Activated CD4-positive, CD25-positive, alpha-beta regulatory T cell treated with anti-CD3 and anti-CD28 coated beads, Interleukin-2, amount 50 U/mL, for 24 hours (primary cell): ENCODE measurements at places on chromosomes 7 and 10.

DNA sequence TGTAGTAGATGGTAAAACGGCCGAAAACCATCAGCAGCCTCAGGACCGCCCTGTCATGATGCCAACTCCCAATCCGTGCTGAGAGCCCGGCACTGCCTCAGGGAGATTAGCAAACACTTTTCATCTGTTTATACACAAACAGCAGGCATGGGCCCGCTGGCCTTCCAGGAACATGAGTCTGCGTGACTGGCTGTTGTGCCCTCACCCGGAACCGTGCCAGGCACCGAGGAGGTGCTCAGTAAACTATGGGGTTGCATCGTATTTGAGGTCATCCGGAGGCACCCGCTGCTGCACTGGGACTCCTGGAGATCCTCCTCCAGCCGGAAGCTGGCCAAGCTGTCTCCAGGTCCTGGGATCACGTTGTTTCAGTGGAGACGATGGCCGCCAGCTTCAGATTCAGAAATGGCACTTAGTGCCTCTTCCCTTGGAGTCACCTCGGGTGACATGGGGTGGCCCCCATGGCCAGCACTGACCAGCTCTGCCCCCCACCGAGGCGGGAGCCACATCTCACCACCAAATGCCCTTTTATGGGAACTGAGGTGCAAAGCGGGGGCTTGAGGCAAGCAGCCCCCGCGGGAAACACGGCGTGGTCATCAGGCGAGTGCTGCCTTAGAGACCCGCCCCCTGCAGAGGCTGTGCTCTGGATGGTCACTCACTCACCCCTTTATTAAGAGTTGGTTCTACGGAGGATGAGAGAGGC lies 585.9 kb downstream of the PTPRN2 start:
- ATAC-seq, result no peak

GRCh38 chr10:15743443-15743842 lies 23.7 kb upstream of the ITGA8 start:
- ATAC-seq, result no peak

DNA sequence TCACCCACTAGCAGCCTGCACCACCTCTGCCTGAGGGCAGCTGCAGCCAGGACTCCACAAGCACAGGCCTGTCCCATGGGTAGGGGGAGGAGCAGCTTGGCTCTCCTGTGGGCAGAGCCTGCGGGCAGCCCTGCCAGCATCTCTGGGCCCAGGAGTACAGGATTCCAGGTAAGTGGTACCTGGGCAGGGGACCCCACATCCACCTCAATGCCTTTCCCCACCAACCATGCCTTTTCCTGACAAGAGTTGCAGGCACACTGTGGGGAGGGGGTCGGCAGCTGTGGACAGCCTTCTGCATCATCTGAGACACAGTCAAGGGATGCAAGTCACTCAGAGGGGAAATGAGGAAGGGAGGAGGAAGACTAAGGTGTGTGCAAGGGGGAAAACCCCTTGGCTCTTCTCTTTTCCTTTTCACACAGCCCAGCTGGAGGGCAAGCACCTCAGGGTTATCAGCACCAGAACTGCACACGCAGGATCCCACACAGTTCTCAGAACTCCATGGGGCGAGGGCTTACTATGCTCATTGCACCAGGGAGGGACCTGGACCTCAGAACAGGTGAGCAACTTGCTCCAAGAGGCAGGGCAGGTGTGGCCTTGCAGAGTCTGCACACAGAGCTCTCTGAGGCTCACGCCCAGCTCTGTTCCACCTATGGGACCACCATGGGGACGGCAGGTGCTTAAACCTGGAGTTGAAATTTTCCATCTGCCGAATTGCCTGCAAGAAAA lies 16.5 kb upstream of the ANTXRL start:
- ATAC-seq, result no peak

DNA sequence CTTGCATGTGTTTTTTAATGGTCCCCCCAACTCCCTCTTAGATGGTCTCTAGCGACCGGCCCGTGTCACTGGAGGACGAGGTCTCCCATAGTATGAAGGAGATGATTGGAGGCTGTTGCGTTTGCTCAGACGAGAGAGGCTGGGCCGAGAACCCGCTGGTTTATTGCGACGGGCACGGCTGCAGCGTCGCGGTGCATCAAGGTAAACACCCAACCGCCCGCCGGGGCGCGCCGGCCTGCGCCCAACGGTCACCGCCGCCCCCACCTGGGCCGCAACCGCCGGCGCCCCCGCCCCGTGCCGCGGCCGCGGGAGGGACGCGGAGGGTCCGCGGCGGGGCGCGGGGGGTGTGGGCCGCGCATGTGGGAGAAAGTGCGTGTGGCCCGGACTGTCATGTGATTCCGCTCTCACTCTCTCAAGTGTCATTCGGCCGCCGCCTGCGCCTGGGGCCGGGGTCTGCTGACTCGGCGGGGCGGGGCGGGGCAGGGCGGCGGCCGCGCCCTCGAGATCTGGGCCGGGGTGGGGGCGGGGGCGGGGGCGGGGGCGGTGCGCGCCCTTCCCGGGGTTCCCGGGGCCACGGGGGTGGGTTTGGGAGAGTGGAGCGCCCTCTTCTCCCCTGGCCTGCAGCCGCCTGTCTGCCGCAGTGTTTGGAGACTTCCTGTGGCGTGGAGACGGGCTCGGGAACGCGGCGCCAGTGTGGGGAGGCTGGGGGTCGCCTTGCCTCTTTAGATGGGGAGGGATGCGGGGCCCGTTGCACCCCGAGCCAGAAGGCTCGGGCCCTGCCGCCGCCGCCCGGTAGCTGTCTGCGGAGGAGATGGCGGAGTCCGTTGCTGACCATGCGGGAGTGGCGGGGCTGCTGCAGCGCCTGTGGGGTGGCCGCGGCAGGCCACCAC lies 817 bp downstream of the MLLT10 start:
- ATAC-seq, result peak; percentile 30

- ATAC-seq, result no peak
These were observed 153.2 kb downstream of the CDH23 start for GRCh38 chr10:71549766-71550533.
